Stimulated activated CD4-positive, alpha-beta T cell treated with anti-CD3 and anti-CD28 coated beads, Interleukin-15, amount 100 ng/mL, for 48 hours (primary cell): ENCODE measurements at places on chromosomes 1 and 21.

GRCh38 chr21:46412521-46413364, 45.9 kb upstream of the DIP2A start:
- DNase-seq: no peak

GRCh38 chr1:62897788-62898187, 113.9 kb downstream of the ATG4C start:
- no peak for DNase-seq

DNA sequence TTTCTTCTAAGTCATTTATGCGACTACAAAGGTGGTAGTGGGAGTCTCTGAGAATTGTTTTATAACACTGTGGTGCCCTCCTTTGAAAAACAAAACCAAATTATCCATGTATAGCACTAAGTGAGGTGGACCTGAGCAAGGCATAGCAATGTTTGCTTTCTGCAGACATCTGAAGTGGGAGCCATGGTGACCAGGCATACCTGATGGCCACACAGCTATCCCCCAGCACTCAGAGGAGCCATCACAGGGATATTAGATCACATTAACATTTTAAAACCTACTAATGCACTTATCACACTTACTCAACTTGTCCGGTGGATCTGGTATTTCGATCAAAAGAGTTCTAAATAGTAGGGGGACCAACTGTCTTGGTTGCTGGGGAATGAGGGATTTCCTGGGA, 24.8 kb upstream of the AVPR1B start:
- DNase-seq: no peak

DNA sequence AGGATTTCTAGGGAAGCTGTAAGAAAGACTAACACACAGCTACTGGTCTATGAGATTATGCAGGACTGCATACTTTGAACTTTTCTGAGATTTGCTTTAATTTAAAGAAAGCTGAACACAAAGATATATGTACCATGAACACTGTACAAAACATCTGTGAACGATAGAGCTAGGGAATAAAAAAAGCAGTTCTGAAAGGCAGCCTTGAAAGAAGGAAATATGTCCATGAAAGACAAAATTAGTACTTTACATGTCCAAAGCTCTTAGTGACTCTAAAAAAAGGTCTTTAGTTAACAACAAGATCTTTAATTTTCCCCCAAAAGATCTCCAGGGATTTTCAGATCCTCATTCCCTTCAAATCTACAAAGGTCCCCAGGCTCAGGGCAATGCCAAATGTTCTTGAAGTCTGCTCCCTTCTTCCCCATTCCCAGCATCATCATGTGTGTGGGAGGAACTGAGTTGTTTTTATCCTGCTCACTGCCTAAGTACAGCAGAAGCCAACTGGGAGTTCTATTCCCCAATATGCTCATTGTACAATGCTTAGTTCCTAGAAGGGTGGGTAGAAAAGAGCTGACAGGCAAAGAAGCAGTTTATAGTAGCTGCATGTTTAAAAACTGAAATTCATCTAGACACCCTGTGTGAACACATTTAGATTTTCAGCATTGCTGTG, 60.1 kb upstream of the PTCH2 start:
- no peak for DNase-seq

DNA sequence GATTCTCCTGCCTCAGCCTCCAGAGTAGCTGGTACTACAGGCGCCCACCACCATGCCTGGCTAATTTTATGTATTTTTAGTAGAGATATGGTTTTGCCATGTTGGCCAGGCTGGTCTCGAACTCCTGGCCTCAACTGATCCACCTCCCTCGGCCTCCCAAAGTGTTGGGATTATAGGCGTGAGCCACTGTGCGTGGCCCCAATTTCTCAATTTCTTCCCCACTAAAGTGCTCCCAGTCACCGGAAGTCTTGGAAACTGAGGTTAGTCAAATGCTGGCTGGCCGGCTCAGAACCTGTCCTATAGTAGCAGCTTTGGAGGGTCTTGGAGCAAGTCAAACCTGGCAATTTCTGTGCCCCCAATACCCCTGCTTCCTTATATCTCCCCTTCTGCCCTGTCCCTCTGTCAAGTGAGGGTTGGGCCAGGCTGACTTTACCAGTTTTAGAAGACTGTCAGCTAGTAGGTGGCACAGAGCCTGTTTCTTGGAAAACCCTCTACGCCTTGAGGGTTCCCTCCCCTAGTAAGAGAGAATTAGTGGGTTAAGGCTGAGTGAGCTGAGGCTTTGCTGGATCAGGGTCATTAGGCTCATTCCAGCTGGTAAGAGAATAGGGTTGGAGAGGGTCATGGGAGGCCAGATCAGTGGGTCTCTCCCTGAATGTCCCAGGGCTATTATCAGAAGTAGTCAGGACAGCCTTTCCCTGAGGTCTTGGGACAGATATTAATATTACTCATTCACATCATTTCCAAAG, 8.3 kb upstream of the EPB41 start:
- DNase-seq: no peak

DNA sequence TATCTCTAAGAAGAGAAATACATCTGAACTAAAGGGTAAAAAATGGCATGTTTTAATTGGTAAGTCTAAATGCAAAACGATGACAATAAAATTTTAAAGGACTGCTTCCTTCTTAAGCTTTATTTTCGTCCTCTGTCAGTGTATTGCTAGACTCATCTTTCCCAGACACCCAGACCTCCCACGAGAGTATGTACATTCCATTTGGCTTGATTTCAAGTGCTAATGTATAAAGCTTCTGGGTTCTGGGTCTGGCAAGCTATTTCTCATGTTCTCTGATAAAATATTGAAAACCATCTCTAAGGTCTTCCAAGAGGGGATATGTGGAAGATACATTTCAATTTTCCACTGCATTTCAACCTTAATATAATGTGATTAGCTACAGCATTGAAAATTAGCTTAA, 24.6 kb upstream of the SLC2A1 start:
- no peak for DNase-seq

- DNase-seq: no peak
Observed at GRCh38 chr1:108512239-108513043, 47.5 kb upstream of the EEIG2 start.

- no peak for DNase-seq
Observed at GRCh38 chr1:178399177-178399728, 97.5 kb downstream of the CLEC20A start.

- DNase-seq: no peak
Observed at GRCh38 chr1:230986976-230987375, 8.1 kb downstream of the ARV1 start.

GRCh38 chr1:224114787-224115175, 870 bp downstream of the FBXO28 start:
- DNase-seq: no peak

DNA sequence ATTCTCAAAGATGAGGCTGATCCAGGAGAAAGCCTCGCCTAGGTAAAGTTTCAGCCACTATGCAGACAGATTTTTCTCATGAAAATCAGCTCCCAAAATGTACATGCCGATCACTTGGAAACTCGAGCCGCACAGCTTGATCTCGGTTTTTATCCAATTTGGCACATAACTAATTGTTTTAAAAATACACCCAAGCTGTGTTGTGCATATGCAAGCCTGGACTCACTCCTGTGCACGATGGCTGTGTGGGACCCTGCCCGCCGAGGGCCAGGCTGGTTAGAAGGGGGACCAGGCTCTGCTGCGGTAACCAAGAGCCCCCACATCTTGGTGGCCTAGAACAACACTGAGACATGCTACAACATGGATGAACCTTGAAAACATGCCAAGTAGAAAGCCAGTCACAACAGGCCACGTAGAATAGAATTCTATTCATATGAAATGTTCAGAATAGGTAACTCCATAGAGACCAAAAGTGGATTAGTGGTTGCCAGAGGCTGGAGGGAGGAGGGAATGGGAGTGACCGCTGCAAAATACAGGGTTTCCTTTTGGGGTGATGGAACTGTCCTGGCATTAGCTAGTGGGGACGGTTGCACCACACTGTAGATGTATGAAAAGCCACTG, 16.1 kb upstream of the LDLRAP1 start:
- no peak for DNase-seq

GRCh38 chr1:170696591-170697290, 32.8 kb downstream of the PRRX1 start:
- DNase-seq: no peak

GRCh38 chr1:205301842-205302588, 19.5 kb downstream of the NUAK2 start:
- DNase-seq: no peak

- no peak for DNase-seq
Observed at GRCh38 chr1:233406994-233407631, 79.6 kb downstream of the MAP3K21 start.

- no peak for DNase-seq
Observed at GRCh38 chr1:198610362-198610761, 28.5 kb upstream of the PTPRC start.

DNA sequence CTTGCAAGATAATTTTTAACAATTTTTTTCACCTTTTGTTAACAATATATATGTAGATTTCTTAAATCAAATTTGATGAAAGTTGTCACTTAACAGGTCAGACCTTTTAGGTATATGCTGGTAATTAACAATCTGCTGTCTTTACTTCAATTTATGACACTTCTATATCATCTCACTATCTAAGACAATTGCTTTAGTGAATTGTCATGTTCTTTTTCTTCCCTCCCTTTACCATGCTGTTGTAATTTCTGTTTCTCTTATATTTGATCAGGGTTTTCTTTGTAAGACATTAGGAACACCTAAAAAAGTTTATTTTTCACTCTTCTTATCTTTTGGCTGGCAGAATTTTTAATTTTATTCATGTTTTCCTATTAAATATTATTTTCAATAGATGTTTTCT, 2.0 kb downstream of the IFI16 start:
- DNase-seq: no peak

- no peak for DNase-seq
Observed at GRCh38 chr1:195939844-195940243, 668.4 kb downstream of the KCNT2 start.

DNA sequence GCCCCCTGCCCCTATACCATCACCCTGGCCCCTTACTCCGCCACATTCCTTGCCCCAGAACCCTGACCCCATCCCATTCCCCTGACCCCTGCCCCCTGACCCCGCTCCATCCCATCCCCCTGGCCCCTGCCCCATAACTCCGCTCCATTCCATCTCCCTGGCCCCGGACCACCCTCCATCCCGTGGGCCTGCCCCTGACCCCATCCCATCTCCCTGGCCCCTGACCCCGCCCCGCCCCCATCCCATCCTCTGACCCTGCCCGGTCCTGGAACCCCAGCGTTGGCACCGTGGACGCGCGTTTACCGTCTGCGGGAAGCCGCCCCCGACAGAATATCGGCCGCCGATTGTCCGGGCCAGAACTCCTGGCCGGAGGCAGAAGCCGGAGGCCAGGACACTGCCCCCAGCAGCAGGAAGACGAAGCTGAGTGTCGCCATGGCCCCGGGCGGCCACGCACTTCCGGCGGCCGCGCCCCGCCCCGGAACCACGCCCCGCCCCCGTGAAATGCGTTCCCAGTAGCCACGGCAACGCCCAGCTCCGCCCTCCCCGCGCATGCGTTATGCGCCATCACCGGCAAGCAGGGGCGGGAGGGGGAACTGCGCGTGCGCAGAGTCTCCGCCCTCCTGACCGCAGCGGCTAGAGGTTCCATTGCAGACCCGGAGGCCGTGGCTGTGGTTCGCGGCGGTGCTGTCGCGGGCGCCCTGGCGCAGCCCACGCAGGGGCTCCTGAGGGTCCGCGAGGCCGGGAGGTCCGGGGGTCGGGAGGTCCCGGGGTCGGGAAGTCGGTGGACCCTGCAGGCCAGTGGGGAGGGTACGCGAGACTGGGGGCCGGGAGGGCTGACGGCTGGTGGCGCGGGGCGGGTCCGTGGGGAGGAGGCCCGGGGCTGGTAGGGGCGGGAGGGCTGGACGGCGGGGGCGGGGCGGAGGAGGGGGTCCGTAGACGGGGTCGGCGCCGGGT, at the start of gene POFUT2:
Gene POFUT2, minus strand, starts transcription at position 458 of the 954 bp plus-strand sequence. Its CDS starts 24 bp downstream, at position 434.
- DNase-seq: peak; percentile 98

DNA sequence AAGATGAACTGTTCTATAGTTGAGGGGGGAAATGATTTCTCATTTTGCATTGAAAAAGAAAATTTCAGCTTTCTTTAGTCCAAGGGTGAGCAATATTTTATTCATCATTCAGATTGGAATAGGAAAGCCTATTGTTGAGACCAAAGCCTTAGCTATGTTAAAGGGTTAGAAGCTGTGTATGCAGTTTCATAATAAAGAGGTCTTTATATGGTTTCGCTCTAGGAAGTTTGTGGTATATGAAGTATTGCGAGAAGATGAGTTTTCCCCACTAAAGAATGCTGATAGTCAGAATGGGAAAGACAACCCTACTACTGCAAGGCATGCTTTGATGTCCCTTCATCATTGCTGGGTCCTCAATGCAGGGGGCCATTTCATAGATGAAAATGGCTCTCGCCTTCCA, 28.6 kb downstream of the UAP1 start:
- DNase-seq: no peak

DNA sequence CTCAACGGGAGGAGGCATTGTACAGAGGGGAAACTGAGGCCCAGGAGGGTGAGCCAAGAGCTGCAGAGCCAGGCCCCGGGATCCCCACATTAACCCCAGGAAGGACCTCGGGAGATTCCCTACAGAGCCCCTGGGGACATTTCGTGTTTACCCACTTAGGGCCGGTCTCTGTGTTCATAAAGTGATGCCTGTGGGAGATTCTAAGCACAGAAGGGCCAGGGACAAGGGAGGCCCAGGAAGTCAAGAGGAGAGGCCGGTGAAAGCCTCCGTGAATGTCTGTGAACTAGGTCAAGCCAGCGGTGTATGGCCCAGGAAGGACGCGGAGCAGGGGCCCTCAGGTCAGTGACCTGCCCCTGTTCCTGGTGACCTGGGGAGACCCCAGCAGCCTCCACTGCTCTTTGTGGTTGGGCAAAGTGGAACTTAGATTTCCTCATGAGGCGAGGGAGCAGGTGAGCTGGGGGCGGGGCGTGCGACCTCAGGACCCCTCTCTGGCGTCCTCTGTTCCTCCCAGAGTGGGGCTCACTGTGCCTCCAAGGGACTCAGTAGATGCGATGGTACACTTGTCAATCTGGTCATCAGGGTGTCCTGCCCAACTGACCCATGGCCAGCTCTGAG, 34.9 kb downstream of the PDE9A start:
- DNase-seq: no peak

GRCh38 chr1:192762265-192762664, 46.6 kb upstream of the RGS2 start:
- DNase-seq: no peak

DNA sequence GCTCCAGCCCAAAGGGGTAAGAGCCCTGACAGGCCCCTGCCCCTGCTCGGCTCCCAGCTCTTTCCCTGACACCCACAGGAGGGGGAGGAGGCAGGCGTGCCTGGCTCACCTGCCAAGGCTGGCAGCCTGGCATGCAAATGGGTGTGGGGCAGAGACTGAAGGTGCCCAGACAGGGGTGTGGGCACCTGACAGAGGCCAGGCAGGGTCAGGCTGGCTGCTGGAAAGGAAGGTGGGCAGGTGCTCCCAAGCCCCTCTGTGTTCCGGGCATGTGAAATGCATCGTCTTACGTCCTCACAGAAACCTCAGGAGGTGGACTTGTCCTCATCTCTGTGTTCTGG, 19.4 kb upstream of the CASZ1 start:
- DNase-seq: no peak

GRCh38 chr1:7355646-7356045, 415.4 kb upstream of the VAMP3 start:
- DNase-seq: no peak

GRCh38 chr1:233707153-233707879, 93.4 kb downstream of the KCNK1 start:
- DNase-seq: no peak
